ENCODE measurements at places on chromosomes 2 and 18.

DNA sequence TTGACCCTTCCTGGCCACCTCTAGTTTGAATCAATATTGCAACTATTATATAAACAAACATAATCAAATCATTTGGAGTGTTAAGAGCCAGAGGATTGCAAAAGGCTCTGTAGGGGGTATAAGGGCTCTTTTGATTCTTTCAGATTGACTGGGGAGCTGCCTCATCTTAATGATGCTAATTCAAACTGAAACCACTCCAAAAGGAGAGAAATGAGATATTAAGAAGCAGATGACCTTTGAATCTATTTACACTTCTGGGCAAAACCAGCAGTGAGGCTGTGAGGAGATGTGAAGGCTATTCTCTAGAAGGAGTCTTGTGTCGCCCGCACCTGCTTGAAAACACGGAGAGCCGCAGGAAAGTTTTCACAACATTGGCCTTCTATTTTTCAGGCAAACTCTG, 311.2 kb upstream of the CRIM1 start:
- DNase-seq = no peak

GRCh38 chr2:41697389-41697788, 350.4 kb upstream of the PKDCC start:
- DNase-seq = no peak

DNA sequence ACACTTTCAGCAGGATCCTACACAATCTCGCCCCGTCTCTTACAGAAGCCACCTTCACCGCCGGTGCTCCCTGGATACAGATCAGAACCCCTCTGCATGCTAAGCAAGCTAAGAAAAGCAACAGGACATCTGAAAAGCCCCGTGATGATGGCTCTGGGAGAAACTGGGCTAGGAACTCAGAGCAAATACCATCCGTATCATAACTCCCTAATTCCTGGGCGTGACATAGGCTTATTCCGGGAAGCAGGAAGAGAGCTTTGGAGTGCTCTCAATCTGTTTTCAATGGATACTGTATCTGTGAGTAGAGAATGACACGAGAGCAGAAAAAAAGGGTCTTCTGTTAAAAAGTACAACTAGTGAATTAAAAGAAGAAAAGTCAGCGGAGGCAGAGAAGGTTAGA, 121.6 kb downstream of the SPP2 start:
- no peak for DNase-seq

DNA sequence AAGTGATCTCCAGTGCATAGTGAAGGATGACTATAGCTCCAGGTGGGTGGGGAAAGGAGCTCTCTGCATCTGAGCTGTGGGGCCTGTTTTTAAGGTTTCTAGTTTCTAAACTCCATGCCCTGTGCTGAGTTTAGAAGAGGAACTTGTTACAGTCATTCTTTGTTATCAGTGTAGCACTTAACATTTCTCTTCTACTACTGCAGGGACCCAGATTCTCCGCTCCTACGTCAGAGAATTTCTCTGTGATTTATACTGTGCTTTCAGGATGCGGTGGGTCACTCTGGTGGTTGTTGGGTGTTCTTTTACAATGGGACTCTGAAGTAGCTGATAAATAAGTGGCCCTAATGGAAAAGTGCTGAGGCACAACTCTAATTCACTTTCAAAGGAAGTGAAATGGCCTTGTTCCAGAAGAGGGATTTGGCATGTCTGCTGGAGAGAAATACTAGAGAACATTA, 122.0 kb downstream of the WDSUB1 start:
- DNase-seq = no peak

DNA sequence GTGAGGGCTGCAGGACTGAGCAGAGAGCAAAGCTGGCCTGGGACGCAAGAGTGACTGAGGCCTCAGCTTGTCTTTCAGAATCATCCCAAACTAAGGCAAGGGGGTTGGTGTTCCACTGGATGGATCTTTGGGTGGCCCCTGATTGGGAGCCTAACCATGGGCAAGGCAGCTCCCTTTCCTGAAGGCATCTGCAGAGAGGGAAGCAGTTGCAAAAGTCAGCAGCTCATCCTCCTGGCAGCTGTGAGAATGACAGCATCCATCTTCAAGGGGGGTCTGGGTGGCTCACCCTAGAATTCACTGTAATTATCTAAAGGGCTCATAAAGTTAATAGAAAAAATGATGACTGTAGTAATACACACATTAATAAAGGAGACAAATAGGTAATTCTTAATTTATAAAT, 46.5 kb upstream of the RAB31 start:
- no peak for DNase-seq

- no peak for DNase-seq
Observed at GRCh38 chr2:82256983-82257632, 1952.6 kb upstream of the LRRTM1 start.

- no peak for DNase-seq
Observed at GRCh38 chr2:232422051-232422450, 15.4 kb downstream of the ALPG start.

- DNase-seq = no peak
Observed at GRCh38 chr2:217980591-217980990, 22.2 kb downstream of the TNS1 start.

- no peak for DNase-seq
Observed at GRCh38 chr2:152462779-152463178, 127.8 kb downstream of the FMNL2 start.

GRCh38 chr2:218895326-218895725, 14.7 kb downstream of the WNT10A start:
- peak; percentile 61 for DNase-seq

GRCh38 chr2:88429929-88430328, 22.6 kb downstream of the FOXI3 start:
- no peak for DNase-seq

- DNase-seq = no peak
Observed at GRCh38 chr2:193965263-193965662, 1691.8 kb upstream of the SLC39A10 start.

DNA sequence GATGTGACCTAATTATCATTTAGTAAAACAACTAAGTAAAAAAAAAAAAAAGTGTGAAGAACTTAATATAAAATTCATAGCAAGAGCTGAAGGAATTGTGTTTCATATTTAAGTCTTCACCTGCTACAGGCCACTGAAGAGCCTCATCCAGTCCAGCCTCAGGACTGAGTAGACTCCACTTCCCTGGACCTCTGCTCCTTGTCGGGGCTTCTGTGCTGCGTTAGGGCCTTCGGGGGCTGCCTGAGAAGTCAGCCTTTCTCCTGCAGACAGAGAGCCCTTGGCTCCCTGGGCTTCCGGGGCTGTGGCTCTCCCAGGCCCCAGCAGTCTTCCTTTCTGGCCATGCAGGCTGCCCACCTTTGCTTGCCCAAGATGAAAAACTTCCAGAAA, 95.5 kb downstream of the MTCL1 start:
- no peak for DNase-seq

GRCh38 chr18:13889671-13890070, 25.7 kb downstream of the MC2R start:
- peak; percentile 2 for DNase-seq

- no peak for DNase-seq
Observed at GRCh38 chr2:208250388-208250787, 4.5 kb downstream of the IDH1 start.

- DNase-seq = no peak
Observed at GRCh38 chr2:213227458-213227857, 56.8 kb upstream of the SPAG16 start.

DNA sequence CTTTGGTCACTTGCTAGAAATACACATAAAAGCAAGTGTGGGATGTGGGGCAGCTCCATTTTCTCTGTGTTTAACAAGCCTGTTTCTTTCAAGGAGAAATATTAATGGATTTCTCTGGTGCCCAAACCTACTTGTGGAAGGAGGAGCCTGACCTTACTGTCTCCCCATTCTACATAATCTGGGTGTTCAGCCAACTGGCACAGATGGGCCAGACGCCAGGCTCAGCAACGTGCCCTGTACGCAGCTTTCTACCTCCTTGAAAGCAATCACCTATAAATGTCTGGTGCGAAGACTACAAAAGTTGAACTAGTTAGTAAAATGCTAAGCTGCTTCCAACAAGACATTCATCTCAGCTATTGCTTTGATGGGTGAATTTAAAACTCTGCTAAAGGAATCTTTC, 33.2 kb upstream of the MYO3B start:
- DNase-seq = no peak

DNA sequence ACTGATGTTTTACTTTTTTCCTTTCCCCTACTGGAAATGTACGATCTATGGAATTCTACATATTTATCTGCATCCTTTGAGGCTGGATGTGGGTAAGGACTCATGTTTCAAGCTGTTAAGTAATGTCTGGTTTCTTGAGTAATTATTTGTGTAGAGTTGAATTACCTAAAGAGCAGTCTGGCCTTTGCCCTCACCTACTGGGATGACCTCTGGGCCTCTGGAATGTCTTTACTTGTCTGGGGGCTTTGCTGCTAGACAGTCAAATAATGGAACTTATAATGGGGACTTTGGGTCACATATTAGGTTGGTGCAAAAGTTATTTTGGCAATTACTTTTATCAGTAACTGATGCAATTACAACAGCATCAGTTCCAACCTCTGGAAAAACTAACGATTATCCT, 244.7 kb downstream of the CCDC178 start:
- no peak for DNase-seq

DNA sequence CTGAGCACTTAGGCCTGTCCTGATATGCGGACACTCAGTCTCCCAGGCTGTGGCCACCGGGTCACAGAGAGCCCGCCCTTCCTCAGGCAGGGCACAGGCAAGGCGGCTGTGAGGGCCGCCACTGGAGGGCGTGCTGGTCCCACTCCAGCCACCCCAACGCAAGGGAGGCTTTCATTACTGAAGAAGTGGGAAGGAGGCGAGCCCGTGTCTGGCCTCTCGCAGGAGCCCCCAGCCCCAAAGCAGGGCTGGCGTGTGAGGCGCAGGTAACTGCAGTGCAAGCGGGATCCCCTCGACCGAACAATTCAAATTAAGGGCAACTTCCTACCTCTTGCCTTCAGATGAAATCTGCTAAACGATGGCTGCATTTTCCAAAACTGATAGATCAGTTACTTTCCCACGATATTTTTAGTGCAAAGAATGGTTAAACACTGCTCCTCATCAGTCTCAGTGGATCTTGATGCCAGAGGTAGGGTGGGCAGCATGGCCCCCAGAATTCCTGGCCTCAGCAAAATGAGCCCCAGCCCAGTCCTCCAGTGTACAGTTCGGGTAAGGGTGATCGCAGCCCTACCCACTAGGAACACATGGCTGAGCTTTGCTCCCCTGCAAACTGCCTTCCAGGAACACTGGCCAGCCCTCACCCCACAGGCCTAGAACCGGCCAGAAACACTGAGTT, 97.2 kb downstream of the SEPTIN10 start:
- peak; percentile 48 for DNase-seq

DNA sequence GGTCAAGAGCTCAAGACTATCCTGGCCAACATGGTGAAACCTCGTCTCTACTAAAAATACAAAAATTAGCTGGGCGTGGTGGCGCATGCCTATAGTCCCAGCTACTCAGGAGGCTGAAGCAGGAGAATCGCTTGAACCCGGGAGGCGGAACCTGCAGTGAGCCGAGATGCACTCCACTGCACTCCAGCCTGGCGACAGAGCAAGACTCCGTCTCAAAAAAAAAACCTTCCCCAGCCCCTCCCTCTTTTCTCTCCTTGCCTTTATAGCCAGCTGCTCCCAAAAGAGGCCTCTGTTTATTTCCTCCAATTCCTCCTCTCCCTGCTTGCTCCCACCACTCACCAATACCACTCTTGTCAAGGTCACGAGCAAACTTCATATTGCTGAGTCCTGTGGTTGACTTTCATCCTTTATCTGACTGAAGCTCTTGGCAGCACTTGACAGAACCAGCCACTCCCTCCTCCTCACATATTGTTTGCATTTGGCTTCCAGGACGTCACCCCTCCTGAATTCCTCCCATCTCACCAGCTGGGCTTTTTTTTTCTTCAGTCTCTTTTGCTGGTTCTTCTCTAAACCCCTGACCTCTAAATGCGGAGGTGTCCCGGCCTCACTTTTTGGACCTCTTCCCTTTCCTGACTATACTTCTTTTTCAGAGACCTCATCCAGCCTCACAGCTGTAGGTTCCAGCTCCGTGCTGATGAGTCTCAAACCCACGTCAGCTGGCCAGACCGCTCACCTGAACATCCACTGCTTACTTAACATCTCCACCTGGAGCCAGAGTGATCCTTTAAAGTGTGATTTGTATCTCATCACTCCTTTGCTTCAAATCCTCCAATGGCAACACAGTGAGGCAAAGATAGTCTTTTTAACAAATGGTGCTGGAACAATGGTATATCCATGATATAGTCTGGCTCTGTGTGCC, 84.6 kb upstream of the CAB39 start:
- DNase-seq = peak; percentile 30

DNA sequence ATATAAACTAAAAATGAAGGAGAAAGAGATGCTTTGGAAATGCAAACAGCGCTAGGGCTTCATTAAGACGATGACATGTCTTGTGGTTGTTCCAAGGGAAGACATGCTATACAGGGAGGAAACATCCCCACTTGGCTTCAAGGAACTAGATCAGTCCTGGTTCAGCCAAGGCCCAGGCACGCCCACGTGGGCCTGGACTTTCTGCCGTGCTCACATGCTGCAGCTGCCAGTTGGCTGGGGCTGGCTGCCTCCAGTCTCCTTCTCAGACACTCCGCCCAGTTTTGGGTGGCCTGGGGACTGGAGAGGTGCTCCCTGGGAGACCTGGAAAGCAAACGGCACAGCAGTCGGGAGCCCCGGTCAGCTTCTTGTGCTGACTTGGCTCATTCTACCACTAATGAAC, 109.6 kb downstream of the GLI2 start:
- no peak for DNase-seq

DNA sequence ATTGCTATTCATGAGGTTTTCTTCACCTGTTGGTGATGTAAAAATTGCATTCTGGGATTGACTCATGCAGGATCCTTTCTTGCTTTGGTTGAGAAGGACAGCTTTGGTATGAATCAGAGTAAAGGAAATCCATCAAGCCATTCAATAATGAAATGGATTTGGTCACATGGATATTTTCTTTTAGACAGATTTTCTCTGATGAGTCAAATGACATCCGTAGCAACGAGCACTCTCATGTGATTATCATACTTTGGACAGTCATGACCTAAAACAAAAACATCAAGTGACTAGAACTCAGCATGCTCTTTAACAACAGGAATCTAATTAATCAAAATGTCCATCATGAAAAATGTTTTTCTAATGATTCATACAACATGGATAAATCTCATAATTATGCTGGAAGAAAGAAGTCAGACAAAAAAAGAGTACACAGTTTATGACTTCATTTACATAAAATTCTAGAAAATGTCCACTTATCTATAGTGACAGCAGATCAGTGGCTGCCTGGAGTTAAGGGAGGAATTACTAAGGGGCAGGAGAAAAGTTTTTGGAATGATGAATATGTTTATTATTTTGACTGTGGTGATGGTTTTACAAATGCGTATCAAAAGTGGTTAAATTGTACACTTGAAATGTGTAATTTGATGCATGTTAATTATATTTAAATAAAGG, 30.7 kb downstream of the TRAK2 start:
- no peak for DNase-seq

GRCh38 chr2:74619651-74620297, 28.4 kb downstream of the M1AP start:
- DNase-seq = no peak

DNA sequence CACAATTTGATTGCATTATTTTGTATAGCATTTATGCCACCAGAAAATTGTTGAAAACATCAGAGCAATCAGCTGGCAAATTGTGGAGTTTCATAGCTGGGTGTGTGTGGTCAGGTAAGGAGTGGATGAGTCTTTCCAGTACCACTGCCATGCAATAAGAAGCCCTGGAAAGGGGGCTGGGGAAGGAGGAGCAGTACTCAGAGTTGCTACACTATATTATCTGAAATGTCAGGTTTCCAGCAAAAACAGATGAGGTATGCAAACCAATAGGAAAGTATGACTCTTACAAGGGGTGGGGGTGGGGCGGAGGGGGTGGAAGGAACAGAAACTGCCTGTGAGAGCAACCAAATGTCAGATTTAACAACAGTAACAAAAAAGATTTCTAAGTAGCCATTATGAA, 112.2 kb downstream of the SOS1 start:
- no peak for DNase-seq

- DNase-seq = no peak
Observed at GRCh38 chr2:74148457-74149246, 940 bp upstream of the BOLA3 start.
